ENCODE measurements at places on chromosomes 4 and X.
A peak's percentile ranks its signal among the peaks of the same experiment; 100 is the strongest.

GRCh38 chrX:69237236-69237635 lies 72.0 kb upstream of the PJA1 start:
- no peak for DNase-seq

GRCh38 chrX:46957297-46957696 lies 45.1 kb downstream of the JADE3 start:
- peak; percentile 28 for DNase-seq

DNA sequence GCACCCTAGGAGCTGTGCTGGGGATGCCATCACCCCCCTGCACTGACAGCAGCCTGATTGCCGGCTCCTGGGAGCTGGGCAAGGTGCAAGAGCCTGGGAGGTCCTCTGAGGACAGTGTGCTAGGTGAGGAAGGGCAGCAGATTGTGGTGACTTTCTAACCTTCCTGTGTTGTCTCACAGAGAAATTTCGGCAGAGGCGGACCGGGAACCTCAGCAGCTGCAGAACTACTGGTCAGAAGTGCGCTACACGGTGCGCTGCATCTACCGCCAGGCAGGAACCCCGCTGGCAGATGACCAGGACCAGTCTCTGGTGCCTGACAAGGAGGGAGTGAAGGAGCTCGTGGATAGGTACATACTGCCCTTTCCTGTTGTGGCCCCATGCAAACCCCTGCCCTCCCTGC lies 89.8 kb downstream of the FAM193A start:
- no peak for DNase-seq

GRCh38 chrX:10387011-10387410 lies 230.2 kb downstream of the CLCN4 start:
- DNase-seq = peak; percentile 3

- DNase-seq = peak; percentile 7
Measured at GRCh38 chrX:53089925-53090324, 4.0 kb upstream of the KANTR start.

- no peak for DNase-seq
Measured at GRCh38 chr4:963276-964225, 9.8 kb downstream of the DGKQ start.

- no peak for DNase-seq
Measured at GRCh38 chr4:153825126-153825525, 36.2 kb upstream of the SFRP2 start.

Measured in fibroblast of skin of right biceps (primary cell).